ENCODE measurements at places on chromosomes 4 and X.

GRCh38 chr4:2820216-2820982 lies 23.2 kb upstream of the ADD1 start:
- DNase-seq = no peak

GRCh38 chrX:6667048-6667768 lies 132.3 kb upstream of the VCX3A start:
- no peak for DNase-seq

DNA sequence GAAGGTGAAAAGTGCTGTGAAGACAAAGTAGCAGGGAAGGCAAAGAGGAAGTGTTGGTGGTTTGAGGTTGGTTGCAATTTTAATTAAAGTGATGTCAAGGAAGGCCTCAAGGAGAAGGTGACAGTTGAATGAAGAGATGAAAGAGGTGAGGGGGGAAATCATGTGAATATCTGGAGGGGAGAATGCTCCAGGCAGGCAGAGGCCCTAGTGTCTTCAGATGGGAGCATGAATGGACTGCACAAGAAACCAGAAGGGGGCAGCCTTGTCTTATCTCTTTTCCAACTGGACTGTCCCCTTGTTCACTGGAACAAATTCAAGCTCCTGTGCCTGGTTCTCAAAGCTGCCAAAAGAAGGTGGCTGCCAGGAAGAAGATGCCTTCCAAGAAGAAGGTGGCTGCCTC lies 68.4 kb downstream of the MAOB start:
- DNase-seq = no peak

DNA sequence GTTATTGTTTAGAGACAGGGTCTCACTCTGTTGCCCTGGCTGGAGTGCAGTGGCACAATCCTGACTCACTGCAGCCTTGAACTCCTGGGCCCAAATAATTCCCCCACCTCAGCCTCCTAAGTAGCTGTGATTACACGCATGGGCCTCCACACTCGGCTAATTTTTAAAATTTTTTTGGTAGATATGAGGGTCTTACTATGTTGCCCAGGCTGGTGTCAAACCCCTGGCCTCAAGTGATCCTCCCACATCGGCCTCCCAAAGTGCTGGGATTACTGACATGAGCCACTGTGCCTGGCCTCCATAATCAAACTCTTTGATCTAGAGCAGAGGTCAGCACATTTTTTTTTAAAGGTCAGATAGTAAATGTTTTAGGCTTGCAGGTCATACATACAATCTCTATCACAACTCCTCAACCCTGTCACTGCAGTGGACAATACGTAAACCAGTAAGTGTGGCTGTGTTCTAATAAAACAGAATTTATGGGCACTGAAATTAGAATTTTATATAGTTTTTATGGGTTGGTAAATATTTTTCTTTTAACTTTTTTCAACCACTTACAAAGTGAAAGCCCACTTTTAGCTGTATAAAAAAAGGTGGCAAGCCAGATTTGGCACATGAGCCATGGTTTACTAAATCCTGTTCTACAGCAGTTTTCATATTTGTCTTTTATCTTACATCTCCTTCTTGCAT lies 105.1 kb upstream of the RAPGEF2 start:
- no peak for DNase-seq

DNA sequence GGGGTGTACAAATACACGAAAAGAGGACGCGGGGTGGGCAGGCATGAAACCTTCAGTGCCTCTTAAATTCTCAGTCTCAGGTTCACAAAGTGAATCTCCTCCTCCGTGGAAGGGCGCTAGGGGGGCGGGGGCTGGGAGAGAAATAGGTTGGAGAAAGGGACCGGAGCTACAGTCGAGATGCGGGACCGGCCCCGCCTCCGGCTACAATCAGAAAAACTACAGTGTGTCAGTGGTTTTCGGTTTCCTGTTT lies 3.4 kb downstream of the MAML3 start:
- no peak for DNase-seq

- DNase-seq = no peak
Observed at GRCh38 chr4:171601091-171601490, 212.1 kb upstream of the GALNTL6 start.

- DNase-seq = no peak
Observed at GRCh38 chrX:46209037-46209436, 336.2 kb downstream of the ZNF674 start.

DNA sequence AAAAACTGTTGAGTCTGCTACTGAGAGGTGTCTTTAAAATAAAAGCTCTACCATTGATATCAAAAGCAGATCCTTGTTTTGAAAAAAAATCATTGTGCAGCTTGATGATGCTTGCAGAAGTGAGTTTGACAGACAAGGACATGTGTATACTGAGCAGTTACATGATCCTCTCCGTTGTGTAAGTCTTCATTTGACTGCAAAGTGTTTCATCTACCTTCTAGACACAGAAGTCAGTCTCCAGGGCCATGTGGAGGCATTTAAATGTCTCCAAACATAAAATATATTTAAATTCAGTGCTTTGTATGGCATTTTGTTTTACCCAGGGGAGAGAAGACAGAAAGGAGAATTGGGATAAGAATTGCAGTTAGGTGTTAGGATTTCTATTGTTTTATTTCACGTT lies 107.8 kb upstream of the MYOZ2 start:
- DNase-seq = no peak

DNA sequence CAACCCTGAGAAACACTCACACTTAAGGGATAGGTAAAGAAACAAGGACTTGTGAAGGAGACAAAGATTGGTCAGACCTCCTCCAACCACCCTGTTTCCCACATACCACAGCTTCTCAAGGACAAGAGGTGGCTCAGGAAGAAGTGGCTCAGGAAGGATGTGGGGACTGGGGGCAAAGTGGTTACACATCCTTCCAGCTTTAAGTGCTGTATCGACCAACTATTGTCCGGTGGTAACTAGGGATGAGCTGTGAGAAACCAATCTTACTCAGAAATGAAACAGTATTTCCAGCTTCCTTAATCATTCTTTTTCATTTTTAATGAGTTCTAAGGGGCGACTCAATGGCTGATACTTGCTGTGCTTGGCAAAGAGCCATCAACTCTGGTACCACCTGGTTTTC lies 8.5 kb upstream of the LHFPL1 start:
- DNase-seq = no peak

GRCh38 chr4:110003401-110004187 lies 90.9 kb downstream of the EGF start:
- DNase-seq = no peak

- no peak for DNase-seq
Observed at GRCh38 chr4:47061435-47061834, 30.1 kb downstream of the GABRB1 start.

- DNase-seq = no peak
Observed at GRCh38 chr4:74649193-74649592, 145.1 kb downstream of the BTC start.

GRCh38 chr4:151527699-151528098 lies 118.7 kb downstream of the FHIP1A start:
- no peak for DNase-seq

GRCh38 chr4:164701665-164702064 lies 52.3 kb upstream of the SMIM31 start:
- DNase-seq = no peak

- DNase-seq = no peak
Observed at GRCh38 chr4:88698519-88698918, 890 bp upstream of the NAP1L5 start.

DNA sequence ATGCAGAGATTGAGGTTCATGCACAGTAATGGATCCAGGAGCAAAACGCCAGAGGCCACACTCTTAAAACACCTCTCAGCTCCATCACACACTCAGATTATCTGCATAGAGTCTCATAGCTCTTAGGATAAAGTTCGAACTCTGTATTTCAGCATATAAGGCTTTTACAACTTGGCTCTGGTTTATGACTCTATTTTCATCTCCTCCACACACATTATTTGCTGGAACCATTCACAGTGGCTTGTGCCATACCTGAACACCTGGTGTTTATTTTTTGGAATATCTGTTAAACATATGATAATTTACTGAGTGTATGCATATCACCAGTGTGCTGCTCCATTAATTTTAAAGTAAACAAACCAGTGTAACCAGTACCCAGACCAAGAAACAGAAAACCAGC lies 27.2 kb downstream of the RASL11B start:
- DNase-seq = no peak

DNA sequence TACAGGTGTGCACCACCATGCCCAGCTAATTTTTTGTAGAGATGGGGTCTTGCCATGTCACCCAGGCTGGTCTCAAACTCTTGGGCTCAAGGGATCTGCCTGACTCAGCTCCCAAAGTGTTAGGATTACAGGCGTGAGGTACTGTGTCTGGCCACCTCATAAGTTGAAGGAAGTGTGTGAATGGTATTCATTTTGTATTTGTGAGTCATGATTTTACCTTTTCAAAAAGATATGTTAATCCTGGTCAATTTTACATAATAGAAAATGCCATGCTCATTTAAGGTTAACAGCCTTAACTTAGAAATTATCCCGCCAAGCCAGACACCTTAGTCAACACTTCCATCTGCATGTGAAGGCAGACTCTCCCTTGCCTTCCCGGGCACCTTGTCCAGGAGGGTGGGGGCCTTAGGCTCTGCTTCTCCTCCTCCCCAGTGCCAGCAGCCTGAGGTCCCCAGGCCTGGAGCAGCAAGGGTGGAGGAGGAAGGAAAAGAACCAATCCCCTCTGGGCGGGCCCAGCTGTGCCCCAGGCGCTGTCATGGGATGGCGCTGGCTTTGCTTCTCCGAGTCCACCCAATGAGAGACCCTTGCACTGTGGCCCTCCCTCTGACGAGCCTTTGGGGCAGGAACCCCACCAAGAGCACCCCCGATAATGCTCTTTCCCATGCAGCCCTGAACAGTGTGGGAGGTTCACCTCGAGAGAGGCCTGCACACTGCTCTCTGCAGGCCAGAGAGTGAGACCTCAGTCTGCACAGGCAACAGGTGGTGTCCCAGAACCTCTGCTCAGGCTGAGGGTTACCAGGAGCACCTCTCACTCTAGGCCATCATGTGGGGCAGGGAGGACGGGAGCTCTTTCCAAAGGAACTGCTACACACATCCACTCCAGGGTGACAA lies 37.3 kb downstream of the RNF212 start:
- no peak for DNase-seq

GRCh38 chr4:53122280-53123116 lies 243.4 kb downstream of the SCFD2 start:
- no peak for DNase-seq

GRCh38 chrX:25527596-25527995 lies 511.8 kb upstream of the ARX start:
- no peak for DNase-seq

DNA sequence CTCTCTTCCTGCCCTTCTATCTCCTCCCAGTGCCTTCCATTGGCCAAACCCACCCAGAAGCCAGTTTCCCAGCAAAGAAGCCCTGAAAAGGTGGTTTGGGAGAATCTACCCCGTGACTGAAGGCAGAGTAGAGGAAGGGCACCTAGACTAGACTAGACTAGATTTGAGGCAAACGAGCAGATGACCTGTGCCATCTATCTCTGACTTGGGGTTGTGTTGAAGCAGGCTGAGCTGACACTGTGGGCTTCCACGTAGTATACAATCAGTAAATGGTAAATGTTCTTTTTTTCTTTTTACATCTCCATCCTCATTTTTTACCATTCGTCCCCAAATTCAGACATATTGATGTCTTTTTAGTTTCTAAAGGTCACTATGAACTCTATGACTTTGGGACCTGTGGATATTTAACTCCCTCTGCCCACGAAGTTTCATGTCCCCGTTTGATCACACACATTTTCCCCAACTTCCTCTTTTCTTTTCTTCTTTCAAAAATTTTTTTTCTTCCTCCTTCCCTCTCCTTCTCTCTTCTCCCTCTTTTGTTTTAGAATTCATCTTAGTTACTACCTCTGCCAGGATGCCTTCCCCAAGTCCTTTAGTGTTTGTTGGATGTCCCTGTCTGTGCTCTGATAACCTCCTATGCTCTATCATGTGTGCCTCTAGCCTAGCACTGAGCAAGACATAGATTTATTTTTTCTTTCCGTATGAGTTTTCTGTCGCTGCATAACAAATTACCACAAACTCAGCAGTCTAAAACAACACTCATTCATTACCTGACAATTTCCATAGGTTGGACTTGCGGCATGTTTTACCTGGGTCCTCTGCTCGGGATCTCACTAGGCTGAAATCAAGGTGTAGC lies 6.2 kb upstream of the AFF1 start:
- DNase-seq = no peak

- DNase-seq = no peak
Observed at GRCh38 chr4:40149960-40150385, 46.9 kb upstream of the RHOH start.

DNA sequence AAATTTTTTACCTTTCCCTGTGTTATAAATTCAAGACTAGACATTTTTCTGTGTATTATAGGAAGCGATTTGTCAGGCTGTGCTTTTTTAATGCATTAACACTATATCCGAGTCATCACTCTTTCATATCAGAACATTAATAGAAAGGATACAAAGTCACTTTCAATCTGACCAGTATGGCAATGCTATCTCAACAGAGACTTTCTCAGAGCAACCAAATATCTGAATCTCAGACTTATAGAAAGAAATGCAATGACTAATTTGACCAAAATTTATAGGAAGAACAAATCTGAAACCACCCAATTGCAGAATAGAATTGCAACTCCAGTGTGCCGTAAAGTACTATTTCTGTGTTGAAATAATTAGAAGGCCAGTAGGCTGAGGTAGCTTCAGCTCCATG lies 473 bp upstream of the TKTL2 start:
- no peak for DNase-seq

DNA sequence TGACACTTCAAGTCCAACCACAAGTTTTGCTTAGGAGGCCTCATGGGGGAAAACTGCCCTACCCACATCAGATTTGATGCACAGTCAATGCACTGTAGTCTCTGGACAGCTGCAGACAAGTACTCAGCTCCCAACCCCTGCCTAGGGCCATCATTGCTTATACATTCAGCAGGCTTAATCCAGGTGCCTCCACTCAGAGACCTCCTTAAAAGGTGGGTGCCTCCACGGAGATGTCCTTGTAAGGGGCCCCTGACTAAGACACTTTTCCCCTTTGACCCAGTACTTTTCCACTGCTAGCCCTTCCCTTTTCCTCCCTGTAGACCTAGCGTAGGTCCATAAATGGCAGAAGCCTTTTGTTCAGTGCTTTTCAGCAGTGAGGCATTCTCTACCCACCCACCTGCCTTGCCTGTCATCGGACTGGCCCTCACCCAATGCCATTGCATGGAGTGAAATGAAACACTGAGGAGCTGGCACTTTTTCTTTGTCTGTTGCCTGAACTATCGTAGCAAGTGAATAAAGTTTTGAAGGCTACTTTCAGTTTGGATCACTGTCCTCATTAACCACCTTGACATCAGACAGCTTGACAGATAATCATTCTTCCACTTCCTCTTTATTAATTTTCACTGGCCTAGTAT lies 23.8 kb upstream of the PLK4 start:
- DNase-seq = no peak

Measured in nucleus accumbens (tissue), 56 donors.